Stimulated activated CD4-positive, alpha-beta T cell treated with anti-CD3 and anti-CD28 coated beads, TNF-alpha, amount 100 ng/mL, for 48 hours (primary cell): ENCODE measurements at places on chromosomes 16 and 17.

- no peak for DNase-seq
These were observed 12.6 kb downstream of the CA7 start for GRCh38 chr16:66856801-66857200.

- DNase-seq = no peak
These were observed 5.0 kb downstream of the GCGR start for GRCh38 chr17:81808778-81809555.

GRCh38 chr17:48543107-48543853 lies 1.6 kb downstream of the HOXB2 start:
- peak; percentile 18 for DNase-seq

- DNase-seq = peak; percentile 10
These were observed 243.1 kb upstream of the MAF start for GRCh38 chr16:79843631-79844043.

- peak; percentile 31 for DNase-seq
These were observed 527 bp downstream of the SIAH1 start for GRCh38 chr16:48384520-48385252.

- no peak for DNase-seq
These were observed 31.0 kb downstream of the CPNE2 start for GRCh38 chr16:57123216-57123973.

DNA sequence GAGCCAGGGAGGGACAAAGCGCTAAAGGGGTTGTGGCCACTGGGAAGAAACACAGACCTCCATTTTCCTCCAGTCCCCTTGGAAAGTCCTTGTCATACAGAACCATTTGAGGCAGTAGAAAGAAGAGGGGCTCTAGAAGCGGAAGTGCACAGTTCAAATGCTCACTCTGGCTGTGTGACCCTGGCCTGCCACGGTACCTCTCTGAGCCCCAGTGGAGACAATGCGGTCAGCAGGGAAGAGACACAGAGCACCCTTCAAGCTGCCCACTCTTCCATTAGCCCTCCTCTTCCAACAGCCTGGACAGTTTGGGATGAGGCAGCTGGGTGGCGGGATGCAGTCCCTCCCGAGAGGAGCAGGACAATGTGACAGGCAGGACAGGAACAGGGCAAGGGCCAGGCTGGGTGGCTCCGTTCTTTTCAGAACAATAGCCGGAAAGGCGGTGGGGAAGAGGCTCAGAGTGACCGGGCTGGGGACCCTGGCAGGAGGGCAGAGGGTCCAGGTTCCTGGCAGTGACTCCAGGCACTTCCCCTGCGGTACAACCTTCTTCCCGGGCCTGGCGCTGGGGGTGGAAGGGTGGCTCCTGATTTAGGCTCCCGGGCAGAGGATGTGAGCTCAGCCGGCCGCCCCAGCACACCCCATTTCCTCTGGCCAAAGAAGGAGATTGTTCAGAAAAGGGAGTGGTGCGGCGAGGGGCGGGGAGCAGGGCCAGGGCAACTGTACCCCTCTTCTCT lies 5.6 kb downstream of the CASKIN2 start:
- DNase-seq = no peak

DNA sequence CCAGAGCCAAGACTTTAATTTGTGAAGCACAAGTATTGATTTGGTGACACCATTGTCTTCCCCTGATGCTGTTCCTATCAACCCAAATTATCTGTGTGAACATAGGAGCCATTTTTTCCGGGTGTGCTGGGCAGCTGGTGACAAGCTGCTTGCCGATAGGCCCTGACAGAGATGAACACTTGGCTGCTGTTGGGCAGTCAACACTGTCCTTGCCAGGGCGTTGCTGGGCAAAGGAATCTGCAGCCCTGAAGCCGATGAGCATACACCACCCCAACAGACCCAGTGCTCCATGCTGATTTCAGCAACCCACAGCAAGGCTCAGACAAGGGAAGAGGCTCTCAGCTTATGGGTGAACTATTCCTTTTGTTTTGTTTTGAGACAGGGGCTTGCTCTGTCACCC lies 105.4 kb downstream of the YPEL2 start:
- DNase-seq = no peak

GRCh38 chr16:16149710-16150116 lies 73.6 kb downstream of the ABCC6 start:
- DNase-seq = no peak

- no peak for DNase-seq
These were observed 3.1 kb downstream of the GLG1 start for GRCh38 chr16:74603848-74604247.

- no peak for DNase-seq
These were observed 1.2 kb downstream of the RABEP2 start for GRCh38 chr16:28923652-28924398.

DNA sequence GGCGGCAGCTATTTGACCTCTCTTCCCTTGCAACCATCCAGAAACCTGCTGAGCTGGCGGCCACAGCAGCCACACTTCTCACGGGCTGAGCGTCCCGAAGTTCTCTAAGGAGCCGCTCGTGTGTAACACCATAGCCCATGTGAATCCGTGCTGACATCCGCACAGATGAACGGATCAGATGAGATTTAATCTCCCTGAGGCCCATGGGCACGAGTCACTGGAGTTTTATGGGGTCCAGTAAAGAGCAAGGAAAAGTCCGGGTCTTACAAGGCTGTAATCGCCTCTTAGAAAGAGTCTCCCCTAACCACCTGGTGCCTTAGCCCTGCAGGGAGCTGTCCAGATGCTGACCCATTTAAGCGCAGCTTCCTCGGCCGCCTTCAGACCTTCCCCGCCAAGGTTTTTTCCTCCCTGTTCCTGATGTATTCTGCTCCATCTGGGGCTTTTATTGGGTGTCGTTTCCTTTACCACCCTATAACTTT lies 5.5 kb upstream of the CACNG5 start:
- DNase-seq = no peak

GRCh38 chr17:18179196-18179595 lies 4.4 kb upstream of the ALKBH5 start:
- DNase-seq = no peak

- no peak for DNase-seq
These were observed 26.6 kb downstream of the CCDC42 start for GRCh38 chr17:8718001-8718563.

GRCh38 chr16:83903751-83904150 lies 4.8 kb downstream of the MLYCD start:
- no peak for DNase-seq

- no peak for DNase-seq
These were observed 1.7 kb upstream of the CCNF start for GRCh38 chr16:2427526-2427925.

- DNase-seq = no peak
These were observed 12.1 kb upstream of the NDUFAB1 start for GRCh38 chr16:23608194-23608593.

DNA sequence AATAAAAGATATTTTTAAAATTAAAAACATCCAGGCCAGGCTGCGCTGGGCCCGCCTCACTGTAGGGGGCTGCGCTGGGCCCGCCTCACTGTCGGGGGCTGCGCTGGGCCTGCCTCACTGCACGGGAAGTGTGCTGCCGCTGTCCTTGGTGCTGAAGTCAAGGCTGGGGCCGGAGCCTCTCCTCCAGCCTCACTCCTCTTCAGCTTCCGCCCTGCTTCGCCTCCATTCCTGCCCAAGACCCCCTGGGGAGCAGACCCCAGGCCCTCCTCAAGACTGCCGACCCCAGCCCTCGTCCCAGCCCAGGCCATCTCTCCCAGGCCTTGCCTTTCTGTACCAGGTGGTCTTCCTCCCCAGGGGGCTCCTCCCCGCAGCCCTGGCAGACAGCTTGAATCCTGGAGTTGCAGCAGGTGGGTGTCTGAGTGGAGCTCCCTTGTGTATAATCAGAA lies 26.2 kb downstream of the ENDOV start:
- DNase-seq = peak; percentile 24

GRCh38 chr16:17433577-17434451 lies 36.9 kb downstream of the XYLT1 start:
- DNase-seq = no peak

DNA sequence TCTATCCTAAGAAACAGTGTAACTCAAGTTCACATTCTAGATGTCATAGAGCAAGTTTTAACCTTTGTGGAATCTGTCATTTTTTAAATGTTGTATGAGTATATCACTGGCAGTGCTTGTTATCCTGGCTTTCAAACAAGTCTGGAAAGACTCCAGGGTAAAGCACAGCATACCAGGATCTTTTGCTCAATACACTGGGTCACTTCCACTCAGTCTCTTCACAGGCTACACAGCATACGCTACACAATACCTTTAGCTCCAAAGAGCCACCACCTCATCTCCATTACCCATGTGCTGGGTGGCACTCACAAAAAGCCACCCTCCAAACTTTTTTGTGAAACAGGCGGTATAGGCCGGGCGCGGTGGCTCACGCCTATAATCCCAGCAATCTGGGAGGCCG lies 69.5 kb downstream of the PARN start:
- DNase-seq = no peak

GRCh38 chr17:2138318-2138717 lies 83.4 kb downstream of the HIC1 start:
- DNase-seq = no peak

DNA sequence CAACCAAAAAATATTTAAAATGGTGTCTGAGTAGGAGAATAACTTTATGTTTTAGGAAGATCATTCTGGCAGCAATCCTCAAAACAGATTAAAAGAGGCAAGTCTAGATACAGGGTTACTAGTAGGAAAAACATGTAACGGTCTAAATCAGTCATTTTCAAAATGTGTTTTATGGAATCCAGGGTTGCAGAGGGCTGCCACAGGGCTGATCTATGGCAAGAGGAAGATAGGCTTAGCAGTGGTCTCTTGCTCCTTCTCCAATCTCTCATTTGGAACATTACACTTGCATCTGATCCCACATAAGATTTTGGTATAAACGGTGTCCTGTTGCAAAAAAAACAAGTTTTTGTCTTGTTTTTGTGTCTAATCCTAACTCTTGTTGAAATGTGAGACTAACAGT lies 9.2 kb downstream of the IKZF3 start:
- no peak for DNase-seq

- DNase-seq = no peak
These were observed 22.9 kb downstream of the CLUH start for GRCh38 chr17:2688351-2689342.

- no peak for DNase-seq
These were observed 73.3 kb upstream of the IRX6 start for GRCh38 chr16:55250701-55251100.

- no peak for DNase-seq
These were observed 9.5 kb downstream of the KRT32 start for GRCh38 chr17:41457676-41458075.

GRCh38 chr16:48499923-48500381 lies 110.0 kb downstream of the N4BP1 start:
- DNase-seq = no peak

GRCh38 chr17:50458270-50458669 lies 10.4 kb downstream of the CHAD start:
- DNase-seq = no peak

DNA sequence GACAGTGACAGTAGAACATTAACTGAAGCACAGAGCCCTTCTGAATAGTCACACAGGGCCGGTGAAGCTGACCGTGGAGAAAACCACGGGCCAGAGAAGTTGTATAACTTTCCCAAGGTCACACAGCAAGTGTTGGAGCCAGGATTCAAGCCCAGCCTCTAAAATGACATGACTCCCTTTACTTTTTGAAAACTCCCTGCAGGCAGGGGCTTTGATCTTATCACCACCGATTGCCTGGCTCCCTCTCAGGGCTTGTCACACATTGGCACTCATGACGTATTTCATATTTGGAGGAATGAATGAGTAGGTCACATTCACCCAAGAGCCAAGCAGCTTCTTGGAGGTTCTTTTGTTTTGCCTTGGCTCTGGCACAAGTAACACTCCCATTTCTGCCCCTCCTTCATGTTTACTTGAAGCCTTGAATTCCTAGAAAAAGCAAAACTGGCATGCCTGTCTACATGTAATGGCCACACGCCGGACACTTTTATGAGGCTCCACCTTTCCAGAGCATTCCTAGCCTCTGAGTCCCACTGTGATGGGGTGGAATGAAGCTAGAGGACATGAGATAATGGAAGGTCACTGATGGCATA lies 13.3 kb upstream of the RBBP6 start:
- no peak for DNase-seq

GRCh38 chr16:5932906-5933305 lies 835.3 kb upstream of the EEF2KMT start:
- DNase-seq = no peak

DNA sequence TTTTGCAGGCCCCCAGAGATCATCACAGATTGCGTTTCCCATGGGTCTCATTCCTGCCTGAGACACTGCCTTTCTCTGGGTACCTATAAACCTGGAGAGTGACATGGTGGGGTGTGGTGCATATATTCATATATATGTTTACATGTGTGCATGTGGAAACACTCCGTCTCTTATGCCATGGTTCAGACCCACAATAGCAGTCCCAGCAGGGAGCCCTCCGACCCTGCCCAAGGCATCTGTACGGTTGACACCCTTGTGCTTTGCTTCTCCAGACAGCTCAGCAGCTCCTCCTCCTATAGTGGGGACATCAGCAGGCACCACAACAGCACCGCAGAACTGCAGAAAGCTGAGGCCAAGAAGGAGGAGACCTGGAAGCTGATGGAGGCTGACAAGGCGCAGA lies 116.8 kb downstream of the ABCC6 start:
- DNase-seq = no peak

DNA sequence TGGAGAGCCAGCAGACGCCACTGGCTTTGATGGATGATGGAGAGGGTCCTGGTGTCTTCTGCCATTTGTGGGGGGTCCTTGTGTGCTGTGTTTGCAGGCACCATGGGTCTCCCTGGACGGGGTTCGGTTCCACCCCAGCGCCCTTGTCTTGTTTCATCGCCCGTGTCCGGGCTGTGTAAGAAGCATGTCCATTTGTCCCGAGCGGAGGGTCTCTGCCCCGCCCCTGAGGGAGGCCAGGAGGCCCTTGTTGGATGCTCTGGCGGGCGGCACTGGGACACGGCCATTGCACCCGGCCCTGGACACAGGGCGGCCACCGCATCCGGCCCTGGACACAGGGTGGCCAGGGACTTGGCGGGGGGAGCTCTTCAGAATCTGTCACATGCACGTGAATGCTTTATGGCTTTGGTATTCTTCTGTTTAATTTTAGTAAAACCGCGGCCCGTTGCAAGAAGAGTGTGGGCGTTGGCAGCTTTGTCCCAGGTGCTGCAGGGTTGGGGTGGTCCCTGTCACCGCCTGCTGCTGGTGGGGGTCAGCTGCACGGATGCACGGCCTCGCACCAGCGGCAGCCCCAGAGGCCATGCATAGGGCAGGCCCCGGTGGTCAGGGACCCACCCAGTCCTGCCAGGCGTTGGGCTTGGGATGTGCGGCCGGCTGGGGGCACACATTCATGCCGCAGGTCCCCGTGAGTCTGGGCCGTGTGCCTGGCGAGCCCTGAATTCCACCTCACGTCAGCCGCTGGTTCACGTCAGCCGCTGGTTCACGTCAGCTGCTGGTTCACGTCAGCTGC lies 21.0 kb upstream of the ZNF750 start:
- DNase-seq = no peak

- DNase-seq = no peak
These were observed 1.1 kb downstream of the KCTD11 start for GRCh38 chr17:7352910-7353635.

- DNase-seq = no peak
These were observed 3.8 kb downstream of the EVPLL start for GRCh38 chr17:18381158-18381952.
